ENCODE measurements at places on chromosomes 3 and 15.

DNA sequence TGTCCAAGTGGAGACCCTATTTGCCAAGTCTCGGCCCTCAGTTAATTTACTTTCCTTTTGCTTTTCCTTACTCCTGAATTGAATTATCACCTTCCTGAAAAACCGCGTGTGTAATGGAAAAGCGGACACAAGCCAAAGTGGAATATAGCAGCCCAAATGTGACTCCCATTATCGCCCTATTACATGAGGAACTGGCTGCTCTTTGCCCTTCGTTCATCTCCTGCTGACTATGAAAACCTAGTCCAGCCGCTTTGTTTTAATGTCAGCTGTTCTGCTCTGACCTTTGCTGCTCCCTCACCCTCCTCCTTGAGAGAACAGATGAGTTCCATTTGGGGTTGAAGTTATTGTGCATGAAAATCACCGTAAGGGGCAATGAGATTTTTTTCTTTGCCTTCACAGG, 632.7 kb upstream of the SUCLG2 start:
- DNase-seq, result peak; percentile 59

GRCh38 chr3:184908859-184909258, 96.9 kb downstream of the VPS8 start:
- DNase-seq, result no peak

GRCh38 chr15:69493406-69493805, 40.8 kb downstream of the RPLP1 start:
- DNase-seq, result no peak

GRCh38 chr15:67108122-67108961, 42.9 kb downstream of the SMAD3 start:
- DNase-seq, result no peak

DNA sequence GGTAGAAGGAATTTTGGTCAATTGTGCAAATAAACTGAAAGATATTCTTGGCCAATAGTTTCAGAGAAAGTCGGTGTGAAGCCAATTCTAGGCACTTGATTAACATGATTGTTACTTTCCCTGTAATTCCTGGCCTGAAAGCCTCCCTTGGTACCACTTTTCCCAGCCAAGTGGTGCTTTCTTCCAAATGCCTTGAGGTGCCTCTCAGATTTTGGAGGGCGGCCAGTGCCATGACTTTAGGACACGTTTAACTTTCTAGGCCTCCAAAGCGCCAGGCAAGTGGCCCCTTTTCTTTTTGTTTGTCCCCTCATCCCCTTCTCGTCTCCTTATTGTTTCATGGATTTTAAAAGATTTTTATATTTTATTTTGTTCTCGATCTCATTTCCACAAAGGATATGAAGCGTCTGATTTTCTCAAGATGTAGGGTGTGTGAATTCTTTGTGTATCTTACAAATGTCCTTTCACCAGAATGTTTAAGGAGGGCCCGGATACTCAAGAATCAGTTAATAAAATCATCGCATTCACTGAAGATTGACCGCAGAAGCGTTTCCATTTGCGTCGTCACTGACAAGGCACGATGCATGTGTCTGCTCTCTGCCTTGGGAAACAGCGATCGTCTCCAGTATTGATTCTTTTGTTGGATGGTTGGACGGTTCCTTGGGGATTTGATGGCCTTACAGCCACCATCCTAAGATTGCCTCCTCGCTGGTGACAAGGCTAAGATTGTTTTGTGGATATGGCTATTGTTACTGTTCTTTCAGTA, 87.8 kb downstream of the ASB7 start:
- DNase-seq, result no peak

- DNase-seq, result peak; percentile 74
Observed at GRCh38 chr15:25849157-25849921, 13.8 kb downstream of the ATP10A start.

- no peak for DNase-seq
Observed at GRCh38 chr15:26029146-26029545, 166.0 kb upstream of the ATP10A start.

Data from right forelimb (tissue), 1 donor.